Memory B cell (primary cell): ENCODE measurements at places on chromosomes 16 and 17.

GRCh38 chr17:77115510-77115909 lies 25.3 kb upstream of the SEC14L1 start:
- no peak for DNase-seq

DNA sequence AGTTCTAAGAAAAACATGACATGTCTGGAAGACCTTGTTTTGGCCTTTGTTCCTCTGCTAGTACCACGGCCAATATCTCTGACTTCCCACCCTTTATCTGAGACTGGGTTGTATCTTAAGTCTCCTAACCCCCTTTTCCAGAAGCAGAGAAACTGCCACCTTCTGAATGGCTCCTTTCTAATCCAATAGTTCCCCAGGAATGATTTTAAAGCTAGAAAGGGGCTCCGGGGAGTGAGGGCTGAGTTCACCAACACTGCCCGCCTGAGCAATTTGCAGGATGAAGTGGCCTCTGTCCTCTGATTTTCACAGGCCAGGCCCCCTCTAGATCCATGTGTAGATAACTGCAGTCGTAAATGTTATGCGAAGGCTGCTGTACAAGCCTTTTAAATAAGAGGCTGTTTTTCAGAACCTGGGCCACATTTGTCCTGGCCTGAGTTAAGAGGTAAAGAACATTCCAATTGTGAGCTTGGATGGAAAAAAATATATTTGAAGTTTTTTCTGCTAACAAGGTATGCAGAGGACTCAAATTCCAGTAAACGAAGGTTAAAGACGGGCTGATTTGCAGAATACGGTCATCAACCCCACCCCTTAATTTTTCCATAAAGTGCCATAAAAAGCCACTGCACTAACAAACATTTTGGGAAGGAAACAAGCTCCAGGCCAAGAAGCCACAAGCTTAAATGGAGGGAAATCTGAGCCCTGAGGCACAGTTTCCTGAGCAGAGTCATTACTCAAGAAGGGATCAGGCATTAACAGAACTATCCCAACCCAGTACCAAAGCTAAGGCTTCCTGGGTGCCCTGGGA lies 117.0 kb upstream of the MAF start:
- DNase-seq: no peak

DNA sequence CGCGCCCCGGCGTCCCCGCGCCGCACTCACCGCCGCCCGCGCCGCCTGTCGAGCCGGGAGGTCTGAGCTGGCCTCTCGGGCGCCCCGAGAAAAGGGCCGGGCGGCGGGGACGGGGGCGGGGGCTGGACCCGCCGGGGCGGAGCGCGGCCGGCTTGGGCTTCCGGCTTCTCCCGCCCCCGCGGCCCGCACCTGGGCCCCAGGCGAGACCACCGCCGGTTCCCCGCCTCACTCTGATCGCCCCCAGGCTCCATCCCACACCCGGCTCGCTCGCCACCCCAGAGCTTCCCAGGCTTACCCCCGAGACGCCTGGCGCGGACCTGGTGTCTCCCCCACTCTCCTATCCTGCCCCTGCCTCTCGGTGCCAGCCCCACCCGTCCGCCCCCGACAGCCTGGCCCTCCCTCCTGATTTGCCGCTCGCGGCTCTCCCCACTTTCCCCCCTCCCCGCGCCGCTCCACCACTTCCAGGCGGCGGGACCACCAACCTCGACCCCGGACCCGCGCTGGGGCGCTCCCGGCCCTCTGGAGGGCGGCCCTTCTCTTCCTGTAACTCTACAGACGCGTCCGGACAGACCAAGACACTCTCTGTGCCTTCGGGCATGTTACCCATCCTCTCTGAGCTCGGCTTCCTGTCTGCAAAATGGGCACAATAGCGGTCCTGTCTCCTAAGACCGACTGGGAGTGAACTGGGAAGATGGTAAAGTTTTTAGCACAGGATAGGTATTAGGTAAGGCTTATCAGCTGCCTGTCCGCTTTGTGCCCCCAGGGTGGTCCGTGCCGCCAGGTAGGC lies at the start of gene LITAF:
Gene LITAF, minus strand, starts transcription at position 64 of the 787 bp plus-strand sequence. CDS start 30,189 bp downstream, outside the sequence.
- DNase-seq: peak; percentile 70

DNA sequence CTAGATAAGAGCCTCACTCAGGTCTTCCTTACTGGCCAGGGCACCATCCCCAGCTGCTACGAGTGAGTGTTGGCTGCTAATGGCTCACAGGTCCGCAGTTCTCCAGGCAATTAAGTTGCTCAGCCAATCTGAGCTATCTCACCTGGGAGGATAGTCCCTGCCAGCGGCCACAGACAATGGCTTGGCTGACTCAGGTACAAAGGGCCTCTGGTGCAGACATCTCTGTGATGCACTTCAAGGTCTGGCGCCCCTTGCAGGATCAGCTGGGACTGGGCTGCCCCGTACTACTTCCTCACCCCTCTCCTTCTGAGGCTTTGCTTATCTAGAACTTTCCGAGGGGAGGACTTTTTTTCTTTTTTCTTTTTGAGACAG lies 49.2 kb upstream of the EMP2 start:
- no peak for DNase-seq

DNA sequence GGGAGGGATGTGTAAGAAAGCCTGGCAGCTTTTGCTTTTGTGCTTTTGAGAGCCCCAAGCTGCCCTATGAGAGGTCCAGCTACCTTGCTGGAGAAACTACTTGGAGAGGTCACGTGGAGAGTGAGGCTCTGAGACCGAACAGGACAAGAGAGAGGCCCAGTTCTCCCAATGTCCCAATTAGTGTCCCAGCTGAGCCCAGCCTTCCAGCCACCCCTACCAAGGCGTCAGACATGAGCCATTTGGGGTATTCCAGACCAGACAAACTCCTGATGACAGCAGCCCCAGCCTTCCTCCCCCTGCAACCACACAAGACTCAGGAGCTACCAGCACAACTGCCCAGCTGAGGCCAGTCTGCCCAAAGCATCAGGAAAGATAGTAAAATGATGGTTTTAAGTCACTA lies 35.0 kb downstream of the NKD1 start:
- no peak for DNase-seq

DNA sequence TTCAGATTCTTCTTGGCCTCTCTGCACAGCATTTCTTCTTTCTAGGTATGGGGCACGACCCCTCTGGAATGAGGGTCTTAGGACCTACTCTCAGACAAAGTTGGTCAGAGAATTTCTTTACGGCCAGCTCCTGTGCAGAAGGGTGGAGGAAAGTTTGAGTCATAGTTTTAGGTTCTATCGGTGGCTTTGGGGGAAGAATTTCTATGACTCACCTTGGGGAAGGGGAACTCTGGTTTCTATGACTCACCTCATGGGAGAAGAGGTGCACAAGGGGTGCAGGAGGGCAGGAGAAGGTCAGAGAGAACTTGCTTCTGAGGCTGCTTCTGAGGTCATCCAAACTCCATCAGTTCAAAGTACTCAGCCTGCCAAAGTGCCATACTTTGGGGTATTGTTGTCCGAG lies 2.5 kb upstream of the ABCC12 start:
- DNase-seq: no peak

GRCh38 chr16:4081521-4082021 lies 34.7 kb downstream of the ADCY9 start:
- no peak for DNase-seq

GRCh38 chr17:79002291-79002690 lies 7.3 kb downstream of the CANT1 start:
- DNase-seq: no peak

DNA sequence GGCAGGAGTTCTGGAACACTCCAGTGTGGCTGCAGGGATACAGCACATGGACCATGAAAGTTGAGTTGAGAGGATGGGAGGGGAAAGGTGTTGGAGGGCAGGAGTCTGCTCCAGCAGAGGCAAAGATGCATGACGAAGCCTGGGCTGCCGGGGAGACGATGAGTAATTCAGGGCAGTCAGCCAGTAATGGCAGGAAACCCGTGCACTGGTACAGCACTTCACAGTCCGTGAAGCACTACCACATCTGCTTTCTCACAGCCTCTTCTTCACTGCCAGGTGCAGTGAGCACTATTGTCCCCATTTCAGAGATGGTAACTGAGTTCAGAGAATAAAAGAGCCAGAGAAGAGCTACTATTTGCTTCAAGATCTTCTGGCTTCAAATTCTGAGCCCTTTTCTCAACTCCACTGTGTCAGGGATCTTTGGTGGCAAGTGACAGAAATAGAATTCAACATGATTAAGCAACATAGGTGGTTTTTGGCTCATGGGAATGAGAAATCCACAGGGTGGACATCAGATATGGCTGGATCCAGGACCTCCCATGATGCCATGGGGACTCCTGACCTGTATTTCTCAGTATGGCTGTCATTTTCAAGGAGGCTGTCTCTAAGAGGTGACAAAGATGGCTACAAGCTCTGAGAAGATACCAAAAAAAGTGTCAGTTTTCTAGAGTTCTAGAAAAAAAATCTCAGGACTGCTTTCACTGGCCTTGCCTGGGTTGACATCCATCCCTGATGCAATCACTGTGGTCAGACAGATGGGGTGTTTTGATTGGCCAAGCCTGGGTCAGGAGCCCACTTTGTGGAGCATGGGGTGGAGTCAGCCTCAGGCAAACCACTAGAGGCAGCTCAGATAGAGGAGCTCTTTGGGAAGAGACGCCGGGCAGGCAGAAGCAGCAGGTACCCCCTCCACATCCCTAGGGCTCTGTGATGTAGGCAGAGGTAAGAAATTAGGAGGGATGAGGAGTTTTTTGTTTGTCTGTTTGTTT lies 24.7 kb downstream of the IL21R start:
- peak; percentile 60 for DNase-seq

DNA sequence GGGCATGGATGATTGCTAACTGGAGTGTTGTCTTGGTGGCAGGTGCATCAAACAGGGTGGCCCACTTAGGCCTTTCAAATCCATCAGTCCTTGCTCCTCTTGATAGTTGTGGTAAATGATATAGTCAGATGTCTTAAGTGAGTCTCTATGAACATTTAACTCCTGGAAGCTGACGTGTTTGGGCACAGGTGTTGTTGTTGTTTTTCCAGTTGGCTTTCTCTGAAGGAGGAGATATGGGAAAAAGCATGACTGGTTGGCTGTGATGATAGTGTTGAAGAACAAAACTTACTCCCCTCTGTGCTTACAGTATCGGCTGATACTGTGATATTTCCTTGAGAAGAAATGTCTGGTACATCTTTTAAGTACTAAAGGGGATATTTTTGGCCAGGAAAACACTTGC lies 18.0 kb downstream of the TNRC6A start:
- no peak for DNase-seq

DNA sequence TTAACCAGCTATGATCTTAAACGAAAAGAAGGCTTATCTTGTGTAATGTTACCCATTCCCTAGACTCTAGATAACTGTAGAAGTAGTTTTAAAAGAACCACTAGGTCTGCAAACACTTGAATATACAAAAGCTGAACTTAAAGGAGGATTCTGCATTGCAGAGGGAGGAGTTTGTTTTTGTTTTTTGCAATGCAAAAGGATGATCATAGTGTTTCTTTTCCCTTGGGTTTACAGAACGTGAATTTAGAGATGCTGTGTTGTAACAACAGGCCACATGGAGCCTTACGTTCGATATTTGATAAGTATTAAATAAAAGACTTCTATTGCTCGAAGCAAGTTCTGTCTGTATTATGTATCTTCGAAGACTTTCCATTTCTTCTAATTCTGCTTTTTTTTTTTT lies 77.6 kb downstream of the CHD9 start:
- DNase-seq: no peak

- DNase-seq: no peak
Observed at GRCh38 chr17:42702446-42702845, 20.1 kb downstream of the CNTNAP1 start.

DNA sequence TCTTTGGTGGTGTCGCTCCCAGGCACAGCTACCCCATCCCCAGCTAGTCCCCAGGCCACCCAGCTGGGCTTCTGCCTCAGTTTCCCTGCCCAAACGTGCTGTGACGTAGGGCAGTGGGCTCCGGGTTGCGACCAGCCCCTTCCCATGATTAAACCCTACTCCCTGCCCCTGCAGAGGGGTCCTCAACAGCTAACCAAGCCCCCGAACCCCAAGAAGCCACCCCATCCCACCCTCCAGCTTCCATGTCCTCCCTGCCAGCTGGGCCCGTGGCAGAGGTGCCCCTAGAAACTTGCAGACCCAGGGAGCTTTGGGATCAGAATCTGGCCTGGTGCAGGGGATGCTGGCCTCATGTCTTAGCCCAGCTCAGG lies 879 bp upstream of the NTN3 start:
- no peak for DNase-seq

- DNase-seq: no peak
Observed at GRCh38 chr17:74878658-74879057, 5.9 kb upstream of the FDXR start.

DNA sequence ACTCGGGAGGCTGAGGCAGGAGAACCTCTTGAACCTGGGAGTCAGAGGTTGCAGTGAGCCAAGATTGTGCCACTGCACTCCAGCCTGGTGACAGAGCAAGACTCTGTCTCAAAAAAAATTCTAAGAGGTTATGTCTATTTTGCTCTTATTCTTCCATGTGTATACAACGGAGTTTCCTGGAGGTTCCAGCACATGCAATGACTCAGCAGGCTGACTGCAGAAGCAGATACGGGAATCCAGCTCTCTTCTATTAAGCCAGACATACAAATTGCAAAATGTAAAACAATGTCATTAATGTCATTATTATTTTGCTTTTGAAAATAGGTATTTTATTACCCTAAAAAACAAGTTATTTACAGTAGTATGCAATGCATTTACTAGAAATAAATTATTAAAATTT lies 18.4 kb downstream of the MIEF2 start:
- no peak for DNase-seq

DNA sequence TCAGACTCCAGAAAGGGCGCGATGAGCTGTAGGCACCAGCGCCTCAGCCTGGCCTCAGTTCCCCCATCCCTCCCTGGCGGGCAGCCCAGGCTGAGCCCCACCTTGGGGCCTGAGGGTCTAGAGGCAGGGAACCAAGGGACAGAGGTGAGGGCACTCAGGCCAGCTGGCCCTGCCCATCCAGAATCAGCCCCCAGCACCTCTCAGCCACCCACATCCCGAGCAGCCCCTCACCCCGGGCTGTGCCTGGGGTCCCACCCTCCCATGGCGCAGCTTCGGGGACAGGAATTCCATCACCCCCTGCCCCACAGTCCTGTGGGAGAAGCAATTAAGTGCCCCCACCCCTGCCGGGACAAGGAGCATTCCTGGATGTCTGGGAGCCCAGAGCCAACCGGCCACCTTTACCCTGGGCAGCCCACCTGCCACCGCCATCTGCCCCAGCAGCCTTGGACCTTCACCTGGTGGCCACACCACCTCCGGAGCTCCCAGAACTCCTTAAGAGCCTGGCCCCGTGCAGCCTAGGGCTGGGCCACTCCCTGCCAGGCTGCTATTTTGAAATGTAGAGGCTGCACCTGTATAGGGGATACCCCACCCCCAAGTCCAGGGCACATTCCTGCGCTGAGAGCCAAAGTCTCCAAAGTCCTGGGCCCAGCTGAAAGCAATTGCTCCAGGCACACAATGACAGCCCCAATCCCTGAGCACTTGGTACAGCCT lies 33.7 kb upstream of the PVALEF start:
- no peak for DNase-seq

- DNase-seq: no peak
Observed at GRCh38 chr17:7880076-7880868, 8.3 kb upstream of the CHD3 start.
